ENCODE measurements at places on chromosomes 12 and 14. TPM values are rescaled to one million over a fixed set of nuclear protein-coding genes. Genes with fewer than 3 reads are reported as not detected.

DNA sequence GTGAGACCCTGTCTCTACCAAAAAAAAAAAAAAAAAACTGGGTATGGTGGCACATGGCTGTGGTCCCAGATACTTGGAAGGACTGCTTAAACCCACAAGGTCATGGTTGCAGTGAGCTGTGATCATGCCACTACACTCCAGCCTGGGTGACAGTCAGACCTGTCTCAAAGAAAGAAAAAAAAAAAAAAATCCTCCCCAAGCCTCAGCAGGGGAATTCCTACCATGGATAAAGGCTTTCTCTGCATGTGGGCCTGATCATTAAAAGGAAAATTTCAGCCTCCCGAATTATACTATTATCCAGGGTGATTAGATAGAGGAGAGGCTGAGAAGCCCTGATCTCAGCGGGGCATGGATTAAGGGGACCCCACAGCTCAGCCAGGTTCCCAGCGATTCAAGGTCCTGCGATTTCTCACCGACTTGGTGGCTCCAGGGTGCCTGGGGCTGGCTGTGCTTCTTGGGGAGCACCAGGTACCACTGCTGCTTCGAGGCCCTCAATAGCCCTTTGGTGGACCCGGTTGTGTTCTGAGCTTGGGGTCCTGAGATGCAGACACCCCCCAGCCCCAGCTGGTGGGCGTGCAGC, 5.6 kb downstream of the SH2B3 start:
- DNase-seq = no peak

- no peak for DNase-seq
These were observed 1.2 kb upstream of the PA2G4 start for GRCh38 chr12:56103066-56103711.

DNA sequence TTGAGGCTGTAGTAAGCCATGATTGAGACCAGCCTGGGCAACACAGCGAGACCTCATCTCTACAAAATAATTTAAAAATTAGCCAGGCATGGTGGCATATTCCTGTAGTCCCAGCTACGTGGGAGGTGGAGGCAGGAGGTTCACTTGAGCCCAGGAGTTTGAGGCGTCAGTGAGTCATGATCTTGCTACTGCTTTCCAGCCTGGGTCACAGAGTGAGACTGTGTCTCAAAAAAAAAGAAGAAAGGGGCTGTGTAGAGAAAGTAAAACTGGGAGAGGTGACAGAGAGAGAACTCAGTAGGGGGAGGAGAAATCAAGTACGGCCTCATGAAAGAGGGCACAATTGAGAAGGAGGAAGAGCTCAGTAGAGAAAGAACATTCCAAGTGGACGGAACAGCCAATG, 12.4 kb downstream of the TECPR2 start:
- no peak for DNase-seq

DNA sequence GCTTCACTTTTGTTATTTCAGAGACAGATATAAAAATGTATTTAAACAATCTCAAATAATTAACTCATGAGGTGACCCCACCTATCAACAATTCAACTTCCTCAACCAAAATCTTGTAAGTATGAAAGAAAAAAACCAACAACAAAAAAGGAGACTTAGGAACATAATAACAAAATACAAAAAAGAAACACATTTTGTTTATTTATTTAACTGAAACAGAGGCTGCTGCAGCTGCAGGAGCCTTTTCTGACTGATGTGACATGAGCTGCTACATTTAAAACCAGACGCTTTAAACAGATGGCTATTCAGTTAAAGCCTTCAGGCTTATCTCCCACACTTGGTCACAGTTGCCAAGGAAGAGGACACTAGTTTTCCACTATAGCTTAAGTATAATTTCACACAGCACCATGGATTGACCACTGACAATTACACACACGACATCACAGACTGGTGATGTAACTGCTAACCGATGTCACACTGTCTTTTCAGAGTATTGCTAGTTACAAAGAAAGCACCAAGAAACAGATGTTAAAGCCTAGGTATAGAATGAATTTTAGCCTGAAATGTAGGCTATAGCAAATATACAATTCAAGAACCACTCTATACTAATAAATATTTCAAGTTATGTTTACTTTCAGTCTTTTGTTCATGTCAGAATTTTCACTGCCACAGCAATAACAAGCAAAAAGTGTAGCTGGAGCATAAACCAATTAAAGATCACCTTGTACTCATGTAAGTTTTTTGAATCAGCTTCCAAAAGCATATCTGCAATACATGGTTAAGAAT, 113.0 kb downstream of the MED13L start:
- no peak for DNase-seq

DNA sequence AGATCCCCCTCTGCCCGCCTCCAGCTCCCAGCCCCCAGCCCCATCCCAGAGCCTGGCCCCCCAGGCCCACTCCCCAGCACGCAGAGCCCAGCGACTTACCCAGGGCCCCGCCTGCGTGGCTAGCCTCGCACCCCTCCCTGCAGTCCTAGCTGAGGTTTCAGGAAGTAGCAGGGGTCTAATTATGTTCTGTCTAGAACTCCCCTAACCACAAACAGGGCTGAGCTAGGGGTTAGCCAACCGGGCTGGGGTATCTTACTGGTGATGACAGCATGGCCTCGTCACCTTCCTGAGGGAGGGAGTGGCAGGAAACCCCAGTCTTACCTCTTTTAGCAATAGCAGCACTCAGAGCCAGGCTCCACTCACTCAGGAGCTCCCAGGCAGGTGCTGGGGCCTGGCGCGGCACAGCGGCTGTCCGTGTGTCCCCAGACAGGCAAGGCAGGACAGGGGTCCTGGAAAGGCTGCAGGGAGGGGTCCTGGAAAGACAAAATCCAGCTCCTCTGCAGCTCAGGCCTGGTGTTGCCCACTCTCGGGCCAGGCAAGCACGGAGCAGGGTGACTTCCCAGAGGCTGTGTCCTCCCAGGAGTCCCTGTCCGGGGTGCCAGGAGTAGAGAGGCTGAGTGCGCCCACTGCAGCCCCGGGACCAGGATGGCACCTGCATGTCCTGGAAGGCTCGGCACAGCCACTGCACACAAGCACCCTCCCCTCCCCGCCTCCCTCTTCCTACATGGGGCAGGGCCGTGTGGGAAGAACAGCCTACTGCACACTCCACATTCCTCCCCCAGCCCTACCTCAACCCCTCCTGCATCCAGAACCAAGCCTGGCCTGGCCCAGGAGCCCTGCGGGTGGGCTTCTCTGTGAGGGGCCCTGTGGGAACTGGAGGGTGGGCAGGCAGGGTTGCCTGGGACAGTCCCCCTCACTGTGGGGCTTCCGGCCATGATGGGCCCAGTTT, at the start of gene GPR132:
Gene GPR132 (minus strand): TSS at position 151 of the 949 bp plus-strand sequence. CDS start 10,010 bp downstream, outside the sequence.
- no peak for DNase-seq

GRCh38 chr12:111024205-111024801, 103.9 kb upstream of the MYL2 start:
- no peak for DNase-seq

DNA sequence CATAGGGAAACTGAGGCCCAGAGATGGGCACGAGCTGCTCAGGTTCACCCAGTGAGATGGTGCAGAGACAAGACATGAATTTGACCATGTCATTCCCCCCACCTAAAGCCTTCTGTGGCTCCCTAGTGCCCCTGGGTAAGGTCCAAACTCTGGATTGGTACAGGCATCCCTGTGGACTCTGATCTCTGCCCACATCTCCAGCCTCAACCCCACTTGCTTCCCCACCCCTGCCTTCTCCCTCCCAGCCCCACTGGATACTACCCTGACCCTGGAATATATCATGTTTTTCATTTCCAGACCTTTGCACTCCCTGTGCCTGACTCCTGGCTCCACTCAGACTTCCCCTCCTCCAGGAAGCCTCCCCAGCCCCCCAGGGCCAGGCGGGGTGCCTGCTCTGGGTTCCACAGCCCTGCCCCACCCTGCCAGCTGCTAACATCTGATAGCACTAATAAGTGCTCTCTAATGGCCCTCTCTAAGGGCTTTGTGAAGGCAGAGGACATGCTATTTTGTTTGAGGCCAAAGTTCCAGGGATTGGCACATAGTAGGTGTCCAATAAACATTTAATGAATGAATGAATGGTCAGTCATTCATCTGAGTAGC, 1.1 kb upstream of the SDSL start:
- no peak for DNase-seq

- no peak for DNase-seq
These were observed 44.2 kb downstream of the GPR137C start for GRCh38 chr14:52596861-52597260.

- no peak for DNase-seq
These were observed 13.2 kb upstream of the ARF6 start for GRCh38 chr14:49879646-49880204.

DNA sequence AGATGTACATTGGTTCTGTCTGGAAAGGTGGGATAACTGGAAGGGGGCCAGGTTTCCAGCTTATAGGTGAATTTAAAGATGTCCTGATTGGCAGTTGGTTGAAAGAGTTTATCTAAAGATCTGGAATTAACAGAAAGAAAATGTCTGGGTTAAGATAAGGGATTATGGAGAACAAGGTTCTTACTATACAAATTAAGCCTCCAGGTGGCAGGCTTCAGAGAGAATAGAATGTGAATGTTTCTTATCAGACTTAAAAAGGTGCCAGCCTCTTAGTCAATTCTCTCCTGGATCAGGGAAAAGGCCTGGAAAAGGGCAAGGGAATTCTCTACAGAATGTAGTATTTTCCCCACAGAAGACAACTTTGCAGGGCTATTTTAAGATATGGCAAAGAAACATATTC, 53.1 kb downstream of the CNTN1 start:
- no peak for DNase-seq

- DNase-seq = no peak
These were observed 167.3 kb upstream of the SSTR1 start for GRCh38 chr14:38040411-38040810.

GRCh38 chr14:49584058-49584457, 2.1 kb downstream of the RPS29 start:
- no peak for DNase-seq

DNA sequence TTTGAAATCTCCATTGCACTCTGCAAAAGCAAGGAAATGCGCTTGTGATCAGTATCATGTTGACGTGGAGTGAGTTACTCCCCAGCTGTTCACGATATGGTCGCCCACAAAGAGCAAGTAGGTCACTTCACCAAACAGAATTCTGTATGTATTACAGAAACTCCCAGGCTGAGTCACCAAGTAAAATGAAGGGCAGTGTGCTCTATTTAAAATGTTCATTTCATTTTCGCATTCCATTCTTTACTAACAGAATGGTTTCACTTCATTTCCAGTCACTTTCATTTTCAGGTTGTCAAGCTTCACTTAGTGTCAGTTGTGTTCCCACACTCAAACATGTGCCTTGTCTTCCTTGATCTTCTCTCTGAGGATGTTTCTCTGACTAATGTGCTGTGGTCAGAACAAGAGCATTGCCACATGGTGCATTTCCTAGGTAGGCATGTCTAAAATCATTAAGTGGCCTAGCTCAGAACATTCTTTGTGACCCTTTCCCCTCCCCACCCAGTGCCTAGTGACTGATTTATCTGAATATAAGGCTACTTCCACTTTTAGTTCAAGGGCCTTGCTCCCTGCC, 391.2 kb downstream of the RAD51B start:
- DNase-seq = no peak

- DNase-seq = no peak
These were observed 59.5 kb downstream of the LRIG3 start for GRCh38 chr12:58860788-58861240.

DNA sequence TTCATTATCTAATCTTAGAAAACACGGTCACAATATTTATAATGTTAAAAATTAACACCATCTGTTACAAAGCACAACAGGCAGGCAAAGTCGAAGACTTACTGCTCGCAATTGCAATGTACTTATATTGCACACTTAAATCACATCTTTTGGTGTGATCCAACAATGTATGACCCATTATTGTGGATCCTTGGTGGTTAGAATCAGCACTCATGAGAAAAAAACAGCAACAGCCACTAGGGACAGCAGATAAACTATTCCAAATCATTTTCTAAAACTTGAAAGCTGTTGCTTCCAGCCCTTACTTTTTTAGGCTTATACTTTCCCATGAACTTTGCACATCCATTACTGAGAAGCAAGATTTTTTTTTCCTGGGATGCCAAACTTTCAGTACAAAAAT, 20.4 kb downstream of the COX16 start:
- no peak for DNase-seq

GRCh38 chr14:72625689-72626088, 268.2 kb downstream of the DPF3 start:
- DNase-seq = no peak

DNA sequence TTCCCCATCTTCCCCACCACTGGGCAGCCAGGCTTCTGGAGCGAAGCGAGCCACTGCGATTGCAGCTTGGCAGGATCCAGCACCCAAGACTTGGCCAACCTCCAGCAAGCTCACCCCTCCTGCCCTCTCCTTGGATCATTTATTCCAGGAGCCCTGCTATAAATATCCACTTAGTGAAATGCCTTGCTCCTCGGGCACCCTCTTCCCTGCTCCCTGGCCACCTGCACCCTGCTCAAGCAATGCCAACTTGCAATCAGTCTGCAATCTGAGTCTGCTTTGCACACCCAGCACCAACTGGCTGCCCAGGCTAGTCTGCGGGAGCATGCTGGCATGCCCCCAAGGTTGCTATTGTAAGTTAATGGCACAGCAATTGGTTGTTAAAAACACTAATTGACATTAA, 666.0 kb downstream of the MED13L start:
- no peak for DNase-seq

- DNase-seq = no peak
These were observed 108.4 kb downstream of the ESRRB start for GRCh38 chr14:76484355-76484754.

DNA sequence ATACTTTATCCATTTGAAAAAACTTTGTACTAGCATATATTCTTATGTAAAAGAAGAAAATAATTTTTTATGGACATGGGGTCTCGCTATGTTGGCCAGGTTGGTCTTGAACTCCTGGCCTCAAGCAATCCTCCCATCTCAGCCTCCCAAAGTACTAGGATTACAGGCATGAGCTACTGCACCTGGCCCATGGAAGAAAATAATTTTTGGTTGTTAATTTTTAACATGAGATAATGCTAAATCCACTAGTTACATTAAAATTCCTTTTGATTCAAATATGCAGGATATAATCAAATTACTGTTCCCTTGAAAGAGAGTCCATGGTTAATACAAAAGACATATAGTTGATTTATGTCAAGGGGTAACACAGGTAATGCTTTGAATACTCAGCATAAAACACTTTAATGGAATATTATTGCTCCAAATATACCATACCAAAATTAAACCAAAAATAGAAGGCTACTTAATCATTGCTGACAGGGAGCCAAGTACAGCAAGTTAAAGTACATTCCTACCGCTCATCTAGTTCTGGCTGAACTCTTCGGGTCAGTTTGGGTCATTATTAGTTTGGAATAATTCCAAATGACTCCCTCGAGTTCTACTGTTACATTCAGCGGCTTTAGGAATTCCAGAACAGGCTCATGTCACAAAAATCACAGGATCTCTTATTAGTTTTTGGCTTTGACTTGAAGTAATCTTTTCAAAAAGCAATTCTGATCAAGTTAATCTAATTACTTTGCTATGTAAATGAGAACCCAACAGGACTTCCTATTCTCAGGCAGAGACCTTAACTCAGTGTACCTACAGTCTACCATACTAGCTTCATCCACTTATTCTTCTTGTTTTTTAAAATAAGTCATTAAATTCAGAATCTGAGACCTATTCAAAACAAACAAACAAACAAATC, 6.1 kb downstream of the SOS2 start:
- no peak for DNase-seq

Gene P2RX7
- 4.2 TPM for total RNA-seq

Gene TMEM179
- 0.53 TPM for total RNA-seq

Gene ENDOU
- not detected for total RNA-seq

Gene OAS3
- 62.9 TPM for total RNA-seq

Gene GPX2
- total RNA-seq = not detected
